ENCODE measurements at places on chromosomes 1 and 21. TPM values are rescaled to one million over a fixed set of nuclear protein-coding genes. Genes with fewer than 3 reads are reported as not detected.

Gene NCAM2
- 0.18 TPM for total RNA-seq

Gene AQP10
- not detected for total RNA-seq

Gene FRRS1
- 47.1 TPM for total RNA-seq

Gene CACHD1
- not detected for total RNA-seq

Gene MYOM3
- total RNA-seq, result not detected

Gene CA6
- not detected for total RNA-seq

Gene SLFNL1
- total RNA-seq, result 1.5 TPM

Gene FCRLA
- total RNA-seq, result 637 TPM

Gene AGBL4
- not detected for total RNA-seq

Gene HNRNPU
- total RNA-seq, result 224 TPM

DNA sequence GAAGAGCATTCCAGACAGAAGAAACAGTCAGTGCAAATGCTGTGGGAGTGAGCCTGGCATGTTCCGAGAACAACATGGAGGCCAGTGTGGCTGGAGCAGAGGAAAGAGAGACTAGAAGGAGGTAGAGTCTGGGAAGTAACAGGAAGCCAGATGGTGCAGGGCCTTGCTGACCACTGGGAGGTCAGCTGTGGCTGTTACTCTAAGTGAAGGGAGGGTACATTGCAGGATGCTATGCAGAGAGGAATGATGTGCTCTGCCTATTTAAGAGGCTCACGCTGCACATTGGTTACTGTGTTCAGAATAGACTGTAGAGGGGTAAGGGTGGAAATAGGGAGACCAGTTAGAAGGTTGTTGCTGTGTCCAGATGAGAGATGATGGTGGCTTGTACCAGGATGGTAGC lies 88.6 kb upstream of the CACNA1E start:
- DNase-seq, result no peak

- DNase-seq, result no peak
Measured at GRCh38 chr1:150887018-150887417, at the start of gene CTXND2. Gene CTXND2 (plus strand): TSS chr1:150887136. CDS start chr1:150912315, 25,179 bp downstream.

- no peak for DNase-seq
Measured at GRCh38 chr1:201222125-201222524, 31.5 kb downstream of the IGFN1 start.

DNA sequence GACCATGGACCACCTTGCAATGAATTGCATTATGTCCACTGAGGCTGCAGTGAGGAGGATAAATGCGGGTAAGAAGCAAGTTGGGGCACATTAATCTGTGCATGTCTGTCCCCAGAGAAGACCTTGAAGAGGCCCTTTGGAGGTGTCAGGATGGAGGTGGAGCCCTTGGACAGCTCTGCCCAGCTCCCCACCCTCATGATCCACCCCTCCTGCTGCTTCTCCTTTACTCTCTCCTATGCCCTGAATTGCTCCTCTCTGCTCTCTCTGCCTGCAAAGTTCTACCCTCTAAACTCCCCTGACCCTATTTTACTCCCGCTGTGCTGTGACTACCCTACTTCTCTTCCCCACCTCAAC lies 292.4 kb upstream of the USP24 start:
- no peak for DNase-seq

DNA sequence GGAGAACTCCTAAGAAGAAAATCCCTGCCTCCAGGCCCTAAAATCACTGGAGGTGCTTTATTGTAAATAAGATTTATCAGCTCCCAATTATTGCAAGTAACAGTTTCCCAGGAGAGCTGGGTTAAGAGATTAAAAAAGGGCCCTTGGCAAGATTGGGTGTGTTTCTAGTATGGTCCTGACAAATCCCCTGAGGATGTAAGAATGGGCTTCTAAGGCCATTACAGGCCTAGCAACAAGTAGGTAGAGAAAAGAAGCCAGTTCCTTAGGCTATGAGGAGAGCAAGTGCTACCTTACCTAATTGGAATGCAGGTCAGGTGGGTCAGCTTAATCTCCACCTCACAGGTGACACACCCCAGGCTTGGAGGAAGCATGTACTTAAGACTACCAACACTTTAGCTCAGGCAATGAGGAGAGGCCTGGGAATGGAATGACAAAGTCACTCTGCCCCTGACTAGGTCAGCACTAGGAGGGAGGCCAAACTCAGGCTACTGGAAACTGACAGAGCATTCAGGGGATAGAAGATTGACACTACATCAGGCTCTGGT lies 6.8 kb upstream of the OTUD7B start:
- DNase-seq, result peak; percentile 27

GRCh38 chr1:170461291-170461747 lies 70.6 kb upstream of the GORAB start:
- DNase-seq, result no peak

GRCh38 chr1:114080511-114081436 lies 72.9 kb downstream of the SYT6 start:
- no peak for DNase-seq

- no peak for DNase-seq
Measured at GRCh38 chr1:19062258-19063029, 106.0 kb upstream of the IFFO2 start.

GRCh38 chr1:163866564-163866963 lies 544.8 kb downstream of the NUF2 start:
- DNase-seq, result no peak

DNA sequence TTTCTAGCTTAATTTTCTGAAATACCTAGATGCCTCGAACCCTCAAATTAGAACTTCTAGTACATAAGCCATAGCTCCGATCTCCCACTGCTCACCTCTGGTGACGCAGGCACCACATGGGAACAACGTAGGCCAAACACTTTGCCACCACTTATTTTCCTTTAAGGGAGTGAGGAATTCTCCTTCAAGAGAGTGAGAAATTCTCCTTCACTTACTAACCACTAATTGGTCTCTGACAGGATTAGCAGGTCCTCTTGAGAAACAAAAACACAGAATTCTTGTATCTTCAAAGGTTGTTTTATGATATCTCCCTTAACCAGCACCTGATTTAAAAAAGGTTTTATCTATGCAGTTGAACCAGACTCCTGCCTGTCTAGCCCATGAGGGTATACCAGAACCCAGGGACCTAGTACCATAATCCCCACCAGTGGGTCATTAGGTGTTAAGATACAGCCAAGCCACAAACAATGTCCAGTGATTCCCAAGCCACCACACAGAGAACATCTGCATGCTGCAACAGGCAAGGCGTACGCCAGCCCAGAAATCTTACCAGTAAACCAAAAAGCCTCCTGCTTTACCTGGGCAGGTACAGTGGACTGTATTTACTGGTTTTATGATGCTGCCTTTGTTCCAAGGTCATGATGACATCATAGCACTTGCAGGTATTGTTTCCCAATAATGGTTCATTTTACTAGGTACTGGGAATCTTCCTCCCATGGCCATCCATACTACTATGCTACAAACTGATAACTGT lies 20.3 kb upstream of the CXADR start:
- DNase-seq, result no peak

GRCh38 chr1:116330846-116331245 lies 42.2 kb upstream of the ATP1A1 start:
- DNase-seq, result no peak

DNA sequence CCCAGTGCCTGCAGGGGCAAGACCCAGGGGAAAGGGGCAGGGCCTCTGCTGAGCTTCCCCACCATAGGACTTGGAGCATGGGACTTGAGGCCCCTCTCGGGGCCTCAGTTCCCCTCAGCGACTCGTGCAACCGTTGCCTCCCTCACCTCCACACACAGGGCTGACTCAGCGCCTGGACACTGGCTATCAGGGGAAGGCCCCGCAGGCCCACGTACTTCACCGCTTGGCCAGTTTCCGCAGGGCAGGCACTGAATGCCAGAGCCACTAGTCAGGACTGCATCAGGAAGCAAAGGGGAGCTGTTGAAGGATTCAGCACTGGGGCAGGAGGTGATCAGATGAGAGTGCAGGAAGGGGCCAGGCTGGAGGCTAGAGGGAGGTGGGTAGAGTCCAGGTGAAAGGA lies 15.5 kb upstream of the FAM131C start:
- DNase-seq, result no peak

DNA sequence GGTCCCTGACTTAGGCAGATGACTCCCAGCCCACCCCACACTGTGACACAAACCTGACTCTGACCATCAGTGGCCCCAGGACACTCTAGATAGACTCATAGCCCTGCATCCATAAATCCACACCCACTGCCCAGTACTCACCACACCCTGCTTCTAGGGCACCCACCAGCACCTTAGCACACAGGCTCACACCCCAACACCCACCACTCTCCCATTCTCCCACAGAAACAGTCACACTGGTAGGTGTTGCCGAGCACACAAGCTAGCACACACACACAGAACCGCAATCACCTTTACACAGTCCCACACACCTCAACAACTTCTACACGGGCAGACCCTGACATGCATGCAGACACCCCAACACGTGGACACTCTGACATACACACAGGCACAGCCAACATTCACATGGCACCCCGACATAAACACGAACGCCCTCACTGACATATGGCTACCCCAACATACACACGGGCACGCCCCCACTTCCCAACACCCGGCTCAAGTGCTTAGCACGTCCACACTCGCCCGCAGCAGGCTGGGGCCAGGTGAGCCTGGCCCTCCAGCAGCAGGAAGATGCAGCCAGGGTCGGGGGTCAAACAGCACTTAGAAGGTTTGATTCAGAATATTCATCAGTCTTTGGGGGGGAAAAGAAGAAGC lies 105.5 kb upstream of the TARDBP start:
- no peak for DNase-seq

DNA sequence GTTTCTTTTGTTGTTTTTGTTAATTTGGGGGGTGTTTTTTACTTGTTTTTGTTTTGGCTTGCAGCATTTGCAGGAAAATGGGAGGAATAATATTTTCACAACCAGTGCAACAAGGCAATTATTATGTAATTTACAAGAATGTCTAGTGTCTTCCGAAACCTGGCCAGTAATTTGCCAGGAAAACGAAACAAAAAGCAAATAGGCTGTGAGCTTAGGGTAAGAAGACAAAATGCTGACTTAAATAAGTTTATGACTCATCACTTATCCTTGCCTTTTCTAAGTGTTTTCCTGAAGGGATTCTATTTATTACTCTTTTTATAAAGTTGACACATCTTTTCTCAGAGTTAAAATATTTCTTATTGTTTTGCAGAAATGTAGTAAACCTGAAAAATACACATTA lies 49.8 kb downstream of the KCNT2 start:
- no peak for DNase-seq

DNA sequence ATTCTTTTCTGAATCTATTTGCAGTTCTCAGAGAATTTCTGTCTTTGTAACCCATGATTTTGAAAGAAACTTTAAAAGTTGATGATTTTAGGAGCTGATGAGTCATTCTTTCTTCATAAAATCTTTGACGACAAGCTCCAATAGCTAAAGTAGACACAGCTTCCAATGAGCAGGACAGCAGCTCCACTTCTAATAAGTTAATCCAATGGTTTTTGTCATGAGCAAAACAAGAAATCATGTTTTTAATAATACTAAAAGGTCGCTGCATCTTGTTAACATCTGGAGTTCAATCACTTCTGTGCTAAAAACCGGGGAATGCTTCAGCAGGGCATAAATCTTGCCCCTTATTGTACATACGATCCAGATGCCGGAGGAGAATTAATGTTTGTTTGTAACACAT lies 48.9 kb upstream of the GORAB start:
- no peak for DNase-seq

- no peak for DNase-seq
Measured at GRCh38 chr1:42305639-42306038, 29.4 kb downstream of the FOXJ3 start.

DNA sequence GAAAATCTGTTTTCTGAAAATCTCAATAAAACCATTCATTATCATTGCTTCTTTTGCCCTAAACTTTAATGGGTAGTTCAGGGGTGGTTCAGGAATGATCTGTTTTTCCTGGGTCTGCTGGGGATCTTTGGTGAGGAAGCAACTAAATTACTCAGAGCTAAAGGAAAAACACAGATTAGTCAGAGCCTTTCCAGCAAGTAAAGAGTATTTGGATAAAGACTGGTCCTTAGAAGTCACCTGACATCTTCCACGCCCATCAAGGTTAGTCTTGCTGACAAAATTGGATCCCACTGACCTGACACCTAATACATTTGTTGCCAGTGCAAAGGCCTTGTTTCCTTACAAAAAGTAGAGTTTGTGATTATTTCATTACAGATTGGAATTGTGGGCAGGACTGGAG lies 24.2 kb downstream of the HSPA13 start:
- DNase-seq, result no peak

DNA sequence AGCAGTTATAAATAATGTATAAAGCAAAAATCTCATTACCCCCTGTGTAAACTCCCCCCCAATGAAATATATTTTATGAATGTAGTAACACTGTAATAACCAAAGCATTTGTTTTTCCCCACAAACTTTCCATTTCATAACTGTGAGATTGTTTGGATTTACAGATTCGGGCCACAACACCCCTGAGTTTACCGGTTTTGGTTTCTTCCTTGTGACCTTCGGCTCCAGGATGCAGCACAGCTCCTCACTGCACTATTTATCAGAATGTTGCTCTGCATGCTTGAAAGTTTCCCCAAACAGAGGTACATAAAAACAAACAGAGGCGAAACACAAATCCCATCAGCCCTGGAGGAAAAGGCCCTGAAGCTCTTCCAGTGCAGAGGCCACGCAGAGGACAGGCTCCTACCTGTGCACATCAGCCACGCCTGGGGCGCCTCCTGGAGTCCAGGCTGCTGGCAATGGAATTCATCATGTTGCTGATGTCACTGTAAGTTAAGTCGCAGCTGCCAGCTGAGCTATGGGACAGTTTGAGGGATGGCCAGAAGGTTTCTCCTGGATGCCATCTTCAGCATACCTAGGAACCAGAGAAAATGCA lies 122.0 kb downstream of the LMO4 start:
- peak; percentile 72 for DNase-seq

DNA sequence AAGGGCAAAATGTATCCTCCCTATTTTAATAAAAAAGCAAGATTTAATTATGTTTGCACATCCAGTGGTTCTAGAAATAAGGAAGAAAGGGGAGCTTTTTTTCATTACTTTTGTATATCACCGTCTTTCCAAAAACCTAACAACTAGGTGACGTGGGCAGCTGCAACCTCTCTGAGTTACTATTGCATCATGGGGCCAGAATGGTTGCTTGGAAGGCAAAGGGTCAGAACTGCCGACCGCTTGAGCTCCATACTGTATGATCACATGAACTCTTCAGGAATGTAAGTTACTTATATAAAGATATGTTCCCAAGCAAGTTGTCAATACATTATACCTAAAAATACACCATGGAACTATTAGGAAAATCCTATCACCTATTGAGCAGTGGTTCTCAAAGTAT lies 85.6 kb upstream of the HIVEP3 start:
- no peak for DNase-seq

DNA sequence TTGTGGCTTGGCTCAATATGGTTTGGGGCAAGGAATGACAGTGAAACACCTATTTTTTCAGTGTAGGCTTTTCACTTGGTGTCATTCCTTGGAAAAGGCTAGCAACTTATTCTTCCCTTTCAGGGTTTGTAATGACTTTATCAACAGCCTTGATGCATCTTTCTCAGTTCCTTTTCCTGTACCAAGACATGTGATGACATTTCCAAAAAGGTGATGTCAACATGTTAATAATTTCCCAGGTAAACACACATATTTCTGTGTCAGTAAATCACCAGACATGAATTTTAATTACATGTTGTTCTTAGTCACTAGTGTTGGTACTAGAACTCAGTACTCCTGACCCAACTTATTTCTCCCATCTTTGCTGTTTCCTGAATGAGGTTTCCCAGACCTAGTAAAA lies 37.8 kb upstream of the RRP15 start:
- no peak for DNase-seq
